ENCODE measurements at places on chromosomes 12 and 14.

DNA sequence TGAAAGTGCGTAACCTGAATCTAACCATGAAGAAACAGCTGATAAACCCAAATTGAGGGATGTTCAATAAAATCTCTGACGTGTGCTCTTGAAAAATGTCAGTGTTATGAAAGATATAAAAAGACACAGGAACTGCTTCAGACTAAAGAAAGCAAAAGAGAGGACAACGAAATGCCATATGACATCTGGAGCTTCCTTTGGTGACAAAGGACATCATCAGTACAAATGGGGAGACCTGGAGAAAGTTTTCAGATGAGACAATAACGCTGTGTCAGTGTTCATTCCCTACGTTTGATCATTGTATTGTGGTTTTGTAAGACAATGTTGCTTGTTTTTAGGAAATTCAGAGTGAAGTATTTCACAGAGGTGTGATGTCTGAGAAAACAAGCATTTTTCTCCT lies 125.9 kb upstream of the MAP1LC3B2 start:
- no peak for DNase-seq

- DNase-seq: no peak
These were observed 138.8 kb downstream of the CALM1 start for GRCh38 chr14:90535556-90536090.

DNA sequence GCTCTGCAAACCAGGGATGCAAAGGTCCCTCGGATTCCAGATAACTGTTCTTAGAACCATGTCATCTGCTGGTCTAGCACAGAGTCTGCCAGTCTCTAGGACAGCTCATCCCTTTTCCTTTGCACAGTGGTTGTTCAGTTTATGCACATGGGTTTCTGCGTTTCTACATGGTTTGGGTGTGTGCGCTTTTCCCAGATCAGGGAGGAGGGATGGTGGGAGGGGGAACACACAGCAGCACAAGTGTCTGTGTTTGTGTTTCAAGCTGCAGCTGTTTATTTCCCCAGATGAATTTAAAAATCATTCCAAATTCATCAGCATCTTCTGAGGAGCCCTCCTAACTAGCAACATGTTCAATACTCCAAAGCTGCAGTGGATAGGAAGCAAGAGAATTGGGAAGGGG lies 45.4 kb downstream of the ANO2 start:
- no peak for DNase-seq

GRCh38 chr12:49671031-49671765 lies 36.0 kb downstream of the FMNL3 start:
- no peak for DNase-seq

GRCh38 chr12:18361433-18361832 lies 100.1 kb downstream of the PIK3C2G start:
- no peak for DNase-seq

GRCh38 chr12:52024845-52025230 lies 18.1 kb downstream of the TAMALIN start:
- no peak for DNase-seq

- DNase-seq: no peak
These were observed 10.5 kb upstream of the SELPLG start for GRCh38 chr12:108643941-108644810.

GRCh38 chr14:67335781-67336180 lies 23.8 kb downstream of the ATP6V1D start:
- DNase-seq: peak; percentile 37

GRCh38 chr14:73973497-73973896 lies 23.4 kb downstream of the COQ6 start:
- DNase-seq: no peak

Measured in H4 (cell line).